ENCODE measurements at places on chromosomes 12 and 14.
A peak's percentile ranks its signal among the peaks of the same experiment; 100 is the strongest.

DNA sequence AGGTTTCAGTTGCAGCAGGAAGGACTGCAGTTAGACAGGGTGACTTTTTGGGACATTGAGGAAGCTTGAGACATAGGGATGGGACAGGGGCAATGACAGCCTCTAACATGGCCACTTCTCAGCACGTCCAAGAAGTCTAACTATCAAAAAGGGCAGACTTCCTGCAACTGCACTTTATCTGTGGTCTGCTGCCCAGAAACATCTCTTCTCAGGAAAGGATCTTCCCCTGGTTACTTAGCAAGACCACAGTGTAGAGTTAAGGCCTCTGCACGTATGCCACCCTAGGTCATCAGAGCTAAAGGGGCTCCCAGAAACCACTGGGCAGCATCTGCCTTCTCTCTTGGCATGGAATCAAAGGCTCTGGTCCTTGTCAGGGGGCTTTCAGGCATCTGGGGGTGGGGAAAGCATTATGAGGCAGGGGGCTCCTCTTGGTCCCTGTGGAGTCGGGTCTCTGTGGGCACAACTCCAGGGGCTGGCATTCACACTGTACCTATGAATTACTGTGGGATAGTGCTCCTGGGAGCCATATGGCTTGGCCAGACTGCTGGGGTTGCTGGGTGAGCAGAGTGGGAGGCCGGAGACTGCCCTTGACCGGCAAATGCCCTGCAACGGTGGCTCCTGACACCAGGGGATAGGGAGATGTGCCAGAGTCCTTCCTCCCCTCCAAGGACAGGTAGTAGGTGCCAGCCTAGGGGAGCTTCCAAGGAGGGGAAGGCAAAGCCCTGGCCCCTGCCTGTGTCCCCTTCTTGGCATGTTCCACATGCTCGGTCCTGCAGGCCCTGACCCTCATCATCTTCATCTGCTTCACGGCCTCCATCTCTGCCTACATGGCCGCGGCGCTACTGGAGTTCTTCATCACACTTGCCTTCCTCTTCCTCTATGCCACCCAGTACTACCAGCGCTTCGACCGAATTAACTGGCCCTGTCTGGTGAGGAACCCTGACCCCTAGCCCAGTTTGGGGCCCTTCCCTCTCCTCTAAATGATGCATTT is 1.0 kb downstream of the CMTM5 start:
- DNase-seq: no peak

DNA sequence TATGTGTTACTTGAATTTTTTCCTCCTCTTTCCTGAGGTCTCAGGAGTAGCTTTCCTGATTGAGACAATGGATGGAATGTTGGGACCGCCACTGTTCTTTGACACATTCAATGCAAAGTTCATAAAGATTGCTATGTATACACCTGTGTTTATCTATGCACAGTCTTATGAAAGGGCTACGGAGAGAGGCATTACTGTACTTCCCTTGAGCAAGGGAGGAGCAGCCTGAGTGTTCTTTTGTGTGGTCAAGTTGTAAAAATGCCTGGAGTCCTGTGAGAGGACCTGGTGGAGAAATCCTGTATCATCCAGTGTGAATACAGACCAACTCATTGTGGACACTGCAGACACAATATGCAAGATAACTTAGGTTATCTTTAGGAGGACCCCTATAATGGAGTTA is 1.2 kb downstream of the SRGAP1 start:
- no peak for DNase-seq

- no peak for DNase-seq
Observed at GRCh38 chr12:54549774-54550451, 512 bp downstream of the PDE1B start.

DNA sequence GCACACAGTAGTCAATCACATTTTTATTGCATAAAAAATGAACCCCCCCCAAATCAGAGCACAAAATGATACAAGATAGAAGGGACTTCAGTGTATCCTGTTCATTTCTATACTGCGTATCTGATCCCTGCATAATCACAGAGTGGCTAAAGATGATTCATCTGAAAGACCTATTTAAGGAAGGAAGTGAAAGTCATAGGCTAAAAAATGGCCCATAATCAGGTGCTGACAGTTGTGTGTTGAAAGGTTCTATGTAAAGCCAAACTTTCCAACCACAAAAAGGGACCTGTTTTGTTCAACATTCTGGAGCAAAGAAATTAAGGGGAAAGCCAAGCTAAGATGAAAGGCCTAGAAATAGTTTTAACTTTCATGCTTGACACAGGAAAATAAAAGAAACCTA is 147.8 kb upstream of the ATP2B1 start:
- no peak for DNase-seq

DNA sequence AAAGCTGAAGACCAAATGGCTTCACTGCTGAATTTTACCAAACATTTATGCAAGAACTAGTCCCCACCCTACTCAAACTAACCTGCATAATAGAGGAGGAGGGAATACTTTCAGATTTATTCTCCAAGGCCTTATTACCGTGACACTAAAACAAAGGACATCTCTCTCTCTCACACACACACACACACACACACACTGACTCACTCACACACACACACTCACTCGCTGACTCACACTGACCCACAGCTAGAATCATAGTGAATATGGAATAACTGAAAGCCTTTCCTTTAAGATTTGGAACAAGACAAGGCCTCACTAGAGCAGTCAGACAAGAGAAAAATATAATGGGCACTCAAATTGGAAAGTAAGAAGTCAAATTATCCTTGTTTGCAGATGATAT is 1014.1 kb downstream of the TMTC2 start:
- no peak for DNase-seq

DNA sequence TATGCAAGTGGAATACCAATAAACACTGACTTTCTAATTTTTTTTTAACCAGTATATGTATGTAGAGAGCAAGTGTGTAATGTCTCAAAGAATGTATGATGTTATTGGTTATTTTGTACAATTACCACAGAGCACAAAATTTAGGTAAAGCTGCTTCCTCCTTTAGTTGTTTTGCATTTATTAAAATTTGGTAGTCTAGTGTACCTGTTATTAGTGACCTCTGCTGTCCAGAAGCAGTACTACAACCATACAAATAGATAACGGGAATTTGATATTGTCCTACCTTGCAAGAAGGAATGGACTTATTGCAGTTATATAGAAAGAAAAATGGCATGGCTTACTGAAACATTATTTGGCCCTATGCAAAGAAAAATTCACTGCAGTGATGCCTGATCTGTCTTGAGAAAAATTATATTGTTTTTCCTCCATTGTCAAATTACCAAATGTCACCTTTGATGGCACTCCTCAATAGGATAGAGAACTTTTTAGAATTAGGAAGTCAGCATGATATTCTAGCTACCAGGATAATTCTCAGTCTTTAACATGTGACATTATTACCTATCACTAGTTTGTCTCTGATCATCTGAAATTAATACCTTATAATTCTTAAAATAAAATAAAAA is 153.9 kb upstream of the RMST start:
- peak; percentile 39 for DNase-seq

DNA sequence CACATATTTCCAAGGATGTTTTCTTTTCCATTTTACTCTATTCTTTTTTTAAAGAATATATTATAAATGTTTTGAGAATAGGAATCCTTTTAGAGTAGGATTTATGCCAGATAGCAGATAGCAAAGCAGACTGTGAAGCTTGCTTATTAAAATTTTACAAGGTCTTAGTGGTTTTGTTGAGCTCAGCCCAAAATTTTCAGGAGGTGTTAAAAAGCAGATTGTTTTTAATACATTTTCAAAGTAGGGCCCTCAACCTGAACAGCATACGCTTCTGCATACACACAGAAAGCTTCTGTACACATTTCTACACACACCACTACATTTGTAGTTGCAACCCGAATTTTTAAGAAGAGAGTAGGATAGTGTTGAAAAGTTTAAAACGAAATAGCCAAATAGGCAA is 151.0 kb downstream of the EPS8 start:
- DNase-seq: no peak

GRCh38 chr12:122471324-122472226 is 29.2 kb downstream of the ZCCHC8 start:
- DNase-seq: peak; percentile 31

DNA sequence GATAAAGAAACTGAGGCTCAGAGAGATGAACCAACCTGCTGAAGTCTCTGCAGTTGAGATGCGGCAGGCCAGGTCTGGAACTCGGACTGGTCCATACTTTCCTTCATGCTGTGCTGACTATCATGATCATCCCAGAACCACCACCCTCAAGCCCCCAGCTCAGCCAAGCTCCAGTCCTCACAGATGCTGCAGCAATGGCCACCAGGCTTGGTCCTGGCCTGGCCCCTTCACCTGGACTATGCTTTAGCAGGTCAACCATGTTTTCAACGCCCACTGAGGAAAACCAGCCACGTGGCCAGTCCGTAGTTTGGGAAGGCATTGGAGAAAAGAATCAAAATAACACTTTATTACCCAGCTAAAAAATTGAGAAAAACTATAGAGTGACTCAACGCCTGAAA is 1.4 kb downstream of the GPR68 start:
- no peak for DNase-seq

GRCh38 chr14:29755311-29756018 is 172.2 kb downstream of the PRKD1 start:
- DNase-seq: no peak

GRCh38 chr12:779745-780734 is 27.7 kb downstream of the WNK1 start:
- no peak for DNase-seq

- DNase-seq: no peak
Observed at GRCh38 chr14:61396694-61397093, 75.3 kb downstream of the PRKCH start.

GRCh38 chr12:64701283-64701682 is 57.9 kb downstream of the GNS start:
- no peak for DNase-seq

DNA sequence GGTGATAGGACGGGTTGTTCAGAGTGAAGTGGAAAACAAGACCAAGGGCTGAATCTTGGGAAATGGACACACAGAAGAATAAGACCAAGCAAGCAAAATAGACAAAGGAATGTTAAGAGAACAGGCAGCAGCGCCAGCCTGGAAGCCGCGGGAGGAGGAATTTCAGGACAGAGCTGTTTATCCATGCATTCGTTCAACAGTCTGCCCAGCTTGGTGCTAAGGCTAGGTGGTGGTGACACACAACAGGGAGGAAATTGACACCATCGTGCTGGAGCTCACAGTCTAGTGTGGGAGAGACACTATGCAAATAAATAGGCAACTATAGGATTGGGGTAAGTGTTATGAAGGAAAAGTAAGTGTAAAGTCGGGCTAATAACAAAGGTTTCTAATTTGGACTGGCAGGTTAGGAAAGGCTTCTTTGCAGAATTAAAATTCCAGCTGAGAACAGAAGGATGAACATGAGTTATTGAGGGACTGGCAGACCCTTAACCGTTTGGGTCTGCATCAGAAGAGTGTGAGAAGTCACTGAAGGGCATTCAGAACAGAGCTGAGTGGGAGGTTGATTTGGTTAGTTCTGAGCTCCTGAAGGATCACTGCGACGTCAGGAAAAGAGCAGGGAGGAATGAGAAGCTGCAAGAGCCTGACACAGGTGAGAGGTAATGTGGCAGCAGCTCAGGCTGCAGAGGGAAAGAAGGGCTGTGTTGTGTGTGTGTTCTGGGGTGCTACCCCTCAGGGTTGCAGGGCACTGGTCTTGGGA is 242.6 kb upstream of the FKBP4 start:
- DNase-seq: no peak

DNA sequence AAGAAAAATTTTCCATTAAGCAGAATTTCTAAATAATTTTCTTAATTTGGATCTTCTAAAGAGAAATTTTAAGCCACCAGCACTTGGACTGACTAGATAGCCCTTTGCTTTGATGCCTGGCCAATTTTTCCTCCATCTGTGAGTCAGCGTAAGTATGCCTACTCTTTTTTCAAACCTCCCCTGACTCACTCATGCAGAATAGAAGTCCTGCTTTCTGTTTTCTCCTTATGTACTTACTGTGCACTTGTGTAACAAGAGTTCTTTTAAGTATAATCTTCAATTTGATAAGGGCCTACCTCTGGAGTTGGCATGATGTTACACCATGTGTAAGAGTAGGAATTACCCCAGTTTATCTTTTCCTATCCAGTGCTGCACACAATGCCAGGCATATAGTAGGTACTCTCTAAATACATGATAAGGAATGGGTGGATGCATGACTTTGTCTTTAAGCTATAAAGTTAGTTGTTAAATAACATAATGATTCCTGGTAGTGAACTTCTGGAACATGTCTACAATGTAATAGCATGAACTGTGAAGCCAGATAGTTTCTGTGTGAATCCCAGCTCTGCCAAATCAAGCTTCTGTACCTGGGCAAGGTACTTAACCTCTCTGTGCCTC is 329.6 kb downstream of the TMTC2 start:
- peak; percentile 74 for DNase-seq

GRCh38 chr12:1575408-1576401 is 18.7 kb downstream of the FBXL14 start:
- DNase-seq: no peak

DNA sequence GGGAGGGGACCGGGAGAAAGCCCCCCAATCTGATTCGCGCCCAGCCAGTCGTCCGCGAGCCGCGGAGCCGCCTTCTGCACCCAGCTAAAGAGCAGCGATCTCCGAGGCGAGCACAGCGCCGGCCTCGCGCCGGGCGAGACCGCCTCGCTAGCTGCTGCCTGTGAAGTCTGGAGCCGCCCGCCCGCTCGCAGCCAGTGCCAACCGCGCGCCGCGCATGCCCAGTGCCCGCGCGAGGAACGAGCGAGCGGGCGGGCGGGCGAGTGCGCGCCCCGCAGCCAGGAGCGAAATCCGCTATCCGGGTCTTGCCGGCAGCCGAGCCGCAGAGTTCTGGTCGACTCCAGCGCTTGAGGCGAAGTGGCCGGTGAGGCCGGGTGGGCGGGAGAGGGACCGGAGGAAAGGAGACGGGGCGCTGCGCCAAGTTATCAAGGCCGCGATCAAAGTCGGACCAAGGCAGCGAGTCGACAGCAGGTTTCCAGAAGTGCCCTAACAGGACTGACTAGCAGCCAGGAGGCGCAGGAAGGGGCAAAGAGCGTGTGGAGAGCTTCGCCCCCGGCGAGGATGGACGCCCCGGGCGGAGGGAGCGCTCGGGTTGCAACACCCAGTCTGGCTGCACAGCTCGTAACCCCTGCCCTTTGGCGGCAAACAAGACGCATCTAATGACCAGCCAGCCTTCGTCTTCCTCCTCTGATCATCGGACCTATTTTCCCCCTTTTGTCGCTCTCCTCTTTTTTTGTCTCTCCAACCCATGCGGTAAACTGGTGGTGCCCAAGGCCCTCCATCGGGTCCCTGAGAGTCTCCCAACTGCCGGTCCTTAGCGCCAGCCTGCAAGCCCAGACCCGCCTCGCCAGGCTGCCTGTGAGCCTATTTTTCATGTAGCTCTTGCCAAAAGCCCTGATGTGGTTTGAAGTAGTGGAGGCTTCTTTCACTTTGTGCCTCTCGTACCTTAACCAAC is at the start of gene EPS8:
Gene EPS8, minus strand, starts transcription at position 169 of the 952 bp plus-strand sequence. CDS start 106,437 bp downstream, outside the sequence.
- peak; percentile 77 for DNase-seq

DNA sequence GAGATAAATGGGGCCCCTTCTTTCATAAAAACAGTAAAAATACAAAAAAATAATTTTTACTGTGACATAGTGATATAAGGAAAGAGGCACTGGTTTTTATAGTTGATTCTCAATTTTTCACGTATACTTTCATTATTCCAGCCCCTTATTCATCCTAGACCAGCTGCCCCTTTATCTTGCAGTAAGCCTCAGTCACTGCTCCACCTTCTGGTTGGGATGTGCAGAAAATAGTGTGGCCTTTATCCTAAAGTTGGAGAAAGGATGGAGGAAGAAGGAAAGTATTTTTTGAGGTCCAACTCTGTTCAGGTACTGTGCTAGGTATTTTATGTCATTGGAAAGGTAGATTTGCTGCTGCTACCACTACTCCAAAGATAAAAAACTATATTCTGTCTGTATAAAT is 172.7 kb downstream of the ANO6 start:
- no peak for DNase-seq

Data from NCI-H446 treated with DMSO at 0.1 percent for 48 hours (cell line).